ENCODE measurements at places on chromosomes 5 and 9.

- DNase-seq: no peak
Observed at GRCh38 chr5:56499491-56499890, 266.4 kb upstream of the ANKRD55 start.

GRCh38 chr5:10288592-10289219 lies 19.0 kb downstream of the CMBL start:
- peak; percentile 79 for DNase-seq

DNA sequence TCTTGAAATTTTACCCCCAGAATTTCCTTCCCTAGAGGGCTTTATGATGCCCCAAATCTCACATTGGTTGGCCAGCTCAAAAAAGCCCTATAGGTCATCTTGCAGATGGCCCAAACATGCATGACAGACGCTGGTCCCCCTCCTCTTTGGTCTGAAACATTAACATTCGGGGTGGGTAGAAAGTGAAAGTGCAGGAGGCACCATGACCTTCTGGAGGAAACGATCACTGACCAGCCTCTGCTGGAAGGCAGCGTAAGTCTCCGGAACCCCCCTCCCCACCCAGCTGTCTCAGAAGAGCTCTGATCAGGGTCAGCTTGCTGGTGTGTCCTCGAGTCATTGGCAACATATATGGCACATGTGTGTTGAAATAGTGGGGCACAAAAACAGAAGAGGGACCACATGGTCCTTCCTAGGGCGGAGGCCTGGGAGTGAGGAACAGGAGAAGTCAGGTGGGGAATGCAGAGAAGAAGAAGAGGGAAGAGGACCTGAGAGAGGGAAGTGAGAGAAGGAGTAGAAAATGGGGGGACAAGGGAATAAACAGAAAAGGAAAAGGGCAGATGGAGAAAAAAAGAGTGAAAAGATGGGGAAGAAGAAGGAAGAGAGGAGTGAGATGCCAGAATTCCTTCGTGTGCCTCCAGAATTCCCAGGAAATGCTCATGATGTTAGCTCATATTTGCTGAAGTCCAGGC lies 46.2 kb downstream of the IL31RA start:
- no peak for DNase-seq

DNA sequence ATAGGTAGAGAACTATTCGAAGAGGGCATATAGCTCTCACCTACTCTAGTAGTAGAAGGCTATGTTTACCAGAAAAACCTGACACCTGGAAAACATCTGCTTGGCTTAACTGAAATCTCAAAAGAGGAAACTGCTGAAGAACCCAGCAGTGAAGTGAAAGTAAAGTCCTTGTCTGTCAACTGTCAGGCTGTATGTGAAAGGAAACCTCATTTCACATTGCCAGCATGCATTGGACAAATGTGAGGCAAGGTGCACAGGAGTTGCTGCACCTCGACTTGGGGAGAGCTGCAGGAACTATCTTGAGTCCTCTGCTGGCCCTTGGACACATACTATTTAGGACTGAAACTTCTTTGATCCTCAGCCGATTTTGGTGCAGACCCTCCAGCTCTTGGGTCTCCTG lies 53.3 kb downstream of the NREP start:
- DNase-seq: no peak

GRCh38 chr9:37340961-37341360 lies 81.5 kb upstream of the GRHPR start:
- DNase-seq: no peak

DNA sequence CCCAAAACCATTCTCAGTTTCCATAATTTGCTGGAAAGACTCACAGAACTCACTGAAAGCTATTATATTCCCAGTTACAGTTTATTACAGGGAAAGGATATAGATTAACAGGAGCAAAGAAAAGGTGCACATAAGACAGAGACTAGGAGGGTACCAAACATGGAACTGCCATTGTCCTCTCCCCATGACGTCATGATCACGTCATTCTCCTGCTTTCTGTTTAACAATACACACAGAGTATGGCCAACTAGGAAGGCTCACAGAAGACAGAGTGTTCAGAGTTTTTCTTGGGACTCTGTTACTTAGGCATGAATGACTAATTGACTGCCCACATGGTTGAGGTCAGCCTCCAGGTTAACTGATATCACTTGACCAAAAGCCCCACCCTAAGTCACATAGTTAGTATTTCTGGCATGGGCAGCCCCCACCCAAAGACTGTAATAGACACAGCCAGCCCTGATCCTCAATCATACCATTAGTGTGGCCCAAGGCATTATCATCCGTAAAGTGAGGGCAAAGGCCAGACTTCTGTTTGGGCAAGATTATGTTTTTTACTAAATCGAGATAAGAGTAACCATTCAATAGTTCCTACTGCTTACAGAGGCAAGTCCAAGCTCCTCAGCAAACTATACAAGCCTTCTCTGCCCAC lies 353.5 kb upstream of the POU5F2 start:
- DNase-seq: no peak

- DNase-seq: no peak
Observed at GRCh38 chr5:68265347-68265746, 49.8 kb downstream of the PIK3R1 start.

DNA sequence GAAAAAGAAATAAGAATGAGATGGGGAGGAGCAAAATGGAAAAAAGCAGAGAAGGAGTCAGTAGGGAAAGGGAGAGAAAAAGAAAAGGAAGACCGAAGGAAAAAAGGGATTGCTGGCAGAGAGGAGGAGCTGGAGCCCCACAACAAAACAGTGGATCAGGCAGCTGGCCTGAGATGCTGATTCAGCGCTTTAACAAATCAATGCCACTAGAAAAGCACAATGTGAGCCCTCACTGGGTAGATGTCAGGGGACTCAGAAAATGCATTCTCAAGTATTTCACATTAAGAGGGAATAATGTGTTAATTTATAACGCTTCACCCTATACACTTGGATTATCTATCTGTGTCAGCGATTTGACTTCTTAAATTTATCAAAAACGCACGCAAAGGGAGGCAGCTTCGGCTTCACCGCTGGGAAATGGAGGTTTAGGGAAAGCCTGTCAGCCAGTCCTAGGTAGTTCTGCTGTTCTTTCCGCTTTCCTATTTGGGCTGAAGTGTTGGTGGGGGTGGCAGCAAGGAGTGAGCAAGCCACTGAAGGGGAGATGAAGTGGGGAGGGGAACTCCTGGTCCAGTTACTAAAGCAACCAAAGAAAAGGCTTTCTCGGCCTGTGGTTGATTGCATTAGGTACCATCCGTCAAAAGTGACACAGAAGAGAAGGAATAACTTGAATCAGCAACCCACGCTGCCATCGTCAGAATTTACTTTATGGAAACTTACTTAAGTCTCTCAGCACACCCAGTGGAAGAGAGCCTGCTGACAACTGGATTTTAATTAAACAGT lies 161.6 kb downstream of the BNC2 start:
- DNase-seq: no peak

GRCh38 chr9:135574331-135574730 lies 12.8 kb downstream of the PAEP start:
- DNase-seq: no peak

- DNase-seq: no peak
Observed at GRCh38 chr5:100654895-100655294, 119.7 kb downstream of the FAM174A start.

DNA sequence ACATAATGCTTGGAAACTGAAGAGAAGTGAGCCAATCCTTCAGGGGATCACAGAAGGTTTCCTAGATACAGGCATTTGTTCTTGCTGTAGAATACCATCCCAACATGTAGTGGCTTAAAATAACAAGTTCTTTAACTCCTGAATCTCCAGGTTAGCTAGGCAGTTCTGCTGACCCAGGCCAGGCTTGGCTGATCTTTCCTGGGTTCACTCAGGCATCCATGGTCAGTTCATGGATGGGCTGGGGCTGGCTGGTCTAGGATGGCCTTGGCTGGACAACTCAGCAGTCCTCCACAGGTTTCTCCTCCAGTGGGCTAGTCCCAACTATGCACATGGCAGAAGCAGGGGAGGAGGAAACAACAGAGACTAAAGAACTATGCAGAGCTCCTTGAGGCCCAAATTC lies 37.4 kb upstream of the DENND1A start:
- DNase-seq: no peak

DNA sequence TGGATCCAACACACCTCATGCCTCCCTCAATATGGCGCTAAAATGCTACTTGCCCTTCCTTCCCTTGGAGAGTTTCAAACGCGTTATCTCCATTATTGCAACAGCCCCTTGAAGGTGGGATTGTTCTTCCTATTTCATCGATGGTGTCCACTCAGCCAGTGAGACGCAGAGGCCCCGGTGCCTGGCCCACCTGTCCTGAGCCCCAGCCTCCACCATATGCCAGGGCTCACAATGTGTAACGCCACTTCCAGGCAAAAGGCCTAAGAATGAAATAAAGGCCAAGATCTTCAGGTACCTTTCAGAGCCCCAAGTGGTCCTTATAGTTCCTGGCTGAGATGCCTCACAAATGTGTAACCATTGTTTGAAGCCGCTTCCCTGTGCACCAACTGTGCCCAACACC lies 170.7 kb upstream of the PHYKPL start:
- no peak for DNase-seq

DNA sequence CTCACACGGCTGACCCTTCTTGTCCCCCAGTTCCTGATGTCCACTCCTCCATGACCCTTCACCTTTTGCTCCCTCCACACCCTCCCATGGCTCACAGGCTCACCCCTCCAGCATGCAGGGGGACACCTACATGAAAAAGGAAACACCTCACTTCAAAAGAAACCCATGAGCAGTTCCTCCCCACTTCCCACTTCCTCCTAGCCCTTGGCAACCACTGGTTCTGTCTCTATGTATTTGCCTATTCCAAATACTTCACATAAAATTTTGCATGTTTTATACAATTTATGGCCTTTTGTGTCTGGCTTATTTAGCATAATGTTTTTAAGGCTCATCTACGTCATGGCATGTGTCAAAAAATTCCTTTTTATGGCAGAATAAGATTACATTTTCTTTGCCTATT lies 100.2 kb upstream of the S1PR3 start:
- no peak for DNase-seq

DNA sequence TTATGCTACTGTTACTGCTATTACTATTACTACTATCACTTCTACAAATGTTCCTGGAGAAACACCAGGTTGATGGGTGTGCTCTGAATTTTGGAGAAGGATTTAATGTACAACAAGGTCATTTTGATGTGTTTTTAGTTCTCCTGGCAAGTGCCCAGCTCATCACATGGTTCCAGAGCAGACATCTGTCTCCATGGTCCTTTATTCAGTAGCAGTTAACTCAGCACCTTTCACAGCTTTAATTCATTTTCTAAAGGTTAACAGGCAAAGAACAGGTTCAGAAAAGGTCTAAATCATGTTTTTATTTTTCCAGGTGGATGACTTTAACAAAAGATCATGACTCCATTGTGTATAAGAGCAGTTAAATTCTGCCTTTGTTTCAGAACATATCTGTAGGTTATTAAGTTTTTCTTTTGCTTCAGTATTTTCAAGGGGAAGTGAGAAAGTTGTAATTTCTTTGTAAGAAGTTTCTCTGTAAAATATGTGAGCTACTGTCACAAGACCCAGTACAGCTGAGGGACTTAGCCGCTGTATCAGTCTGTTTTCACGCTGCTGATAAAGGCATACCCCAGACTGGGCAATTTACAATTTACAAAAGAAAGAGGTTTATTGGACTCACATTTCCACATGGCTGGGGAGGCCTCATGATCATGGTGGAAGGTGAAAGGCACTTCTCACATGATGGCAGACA lies 41.9 kb downstream of the MTRR start:
- DNase-seq: no peak

DNA sequence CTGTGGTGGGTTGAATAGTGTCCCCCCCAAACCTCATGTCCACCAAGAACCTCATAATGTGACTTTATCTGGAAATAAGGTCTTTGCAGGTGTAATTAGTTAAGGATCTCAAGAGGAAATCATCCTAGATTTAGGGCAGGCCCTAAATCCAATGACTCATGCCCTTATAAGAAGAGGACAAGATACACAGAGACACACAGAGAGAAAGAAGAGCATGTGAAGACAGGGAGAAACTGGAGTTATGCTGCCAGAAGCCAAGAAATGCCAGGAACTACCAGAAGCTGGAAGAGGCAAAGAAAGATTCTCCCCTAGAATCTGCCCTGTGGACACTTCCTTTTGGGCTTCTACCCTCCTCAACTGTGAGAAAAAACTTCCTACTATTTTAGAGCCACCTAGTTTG lies 8.8 kb downstream of the FAM13B start:
- no peak for DNase-seq

DNA sequence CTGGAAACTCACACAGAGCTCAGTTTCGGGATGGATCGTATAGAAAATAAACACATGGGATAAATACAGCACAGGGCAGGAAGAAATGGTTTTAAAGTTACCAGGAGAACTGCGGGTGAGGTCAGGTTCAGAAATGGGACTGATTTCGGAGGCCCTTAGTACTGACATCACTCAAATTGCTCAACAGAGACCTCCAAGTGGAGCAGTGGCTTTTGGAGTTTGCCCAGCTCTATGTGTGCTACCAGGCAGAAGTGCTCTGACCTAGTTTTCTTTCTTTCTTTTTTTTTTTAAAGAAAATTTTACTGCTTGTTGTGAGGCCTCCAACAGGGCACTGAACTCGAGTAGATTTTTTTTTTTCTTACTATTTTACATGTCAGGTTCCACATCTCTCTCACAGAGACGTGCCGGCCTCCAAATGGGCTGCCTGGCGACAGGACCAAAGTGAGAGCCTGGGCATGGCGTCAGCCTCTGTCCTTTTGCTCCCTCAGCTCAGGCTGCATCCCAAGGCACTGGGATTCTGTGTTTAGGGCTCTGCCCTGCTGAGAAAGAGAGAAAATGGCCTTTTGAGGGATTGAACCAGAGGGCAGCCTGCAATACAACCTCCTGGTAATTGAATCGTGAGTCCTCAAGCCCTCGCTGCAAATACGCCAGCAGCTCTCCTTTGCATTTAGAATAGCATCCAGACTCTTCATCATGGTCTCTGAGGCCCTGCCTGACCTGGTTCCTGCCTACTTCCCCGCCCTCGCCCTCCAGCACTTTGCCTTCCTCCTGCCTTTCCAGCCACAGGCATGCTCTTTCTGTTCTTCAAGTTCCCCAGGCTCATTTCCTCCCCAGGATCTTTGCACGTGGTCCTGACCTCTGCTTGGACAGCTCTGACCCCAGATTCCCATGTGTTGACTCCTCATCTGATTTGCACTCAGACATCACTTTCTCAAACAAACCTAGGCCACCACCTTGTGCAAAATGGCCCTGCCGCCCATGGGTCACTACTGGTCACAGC lies 173.5 kb downstream of the FGF1 start:
- DNase-seq: no peak

- no peak for DNase-seq
Observed at GRCh38 chr5:179241764-179242370, 103.4 kb downstream of the ADAMTS2 start.

GRCh38 chr5:117590944-117591343 lies 1016.3 kb upstream of the SEMA6A start:
- DNase-seq: no peak

- no peak for DNase-seq
Observed at GRCh38 chr5:144332265-144332664, 161.6 kb downstream of the KCTD16 start.

DNA sequence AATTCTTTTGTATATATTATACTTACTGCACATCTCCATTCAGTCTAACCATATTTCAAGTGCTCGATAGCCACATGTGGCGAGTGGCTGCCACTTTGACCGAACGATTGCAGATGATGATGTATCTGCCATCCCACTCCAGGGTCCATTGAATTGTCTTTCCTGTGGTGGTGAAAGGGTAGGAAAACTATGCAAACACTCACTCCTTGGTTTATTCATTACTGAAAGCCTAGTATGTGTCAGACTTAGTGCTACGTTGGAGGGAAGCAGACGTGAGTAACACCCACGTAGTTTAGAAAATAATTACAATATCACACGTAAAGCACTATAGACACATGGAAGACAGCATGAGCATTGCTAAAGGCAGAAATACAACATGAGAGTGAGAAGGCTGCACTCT lies 353.7 kb downstream of the CSNK1G3 start:
- DNase-seq: no peak

- DNase-seq: no peak
Observed at GRCh38 chr9:71647094-71647591, 121.2 kb downstream of the CEMIP2 start.
